ENCODE measurements at places on chromosomes 1 and 21. TPM values are rescaled to one million over a fixed set of nuclear protein-coding genes. Genes with fewer than 3 reads are reported as not detected.

S100A7A gene
- total RNA-seq = not detected

LAMC2 gene
- 5.0 TPM for total RNA-seq

OR2L2 gene
- 0.81 TPM for total RNA-seq

NBPF26 gene
- total RNA-seq = 6.1 TPM

TBX19 gene
- total RNA-seq = 3.2 TPM

SLFNL1 gene
- 0.28 TPM for total RNA-seq

SYPL2 gene
- total RNA-seq = 6.9 TPM

ODF2L gene
- total RNA-seq = 31.5 TPM

HENMT1 gene
- total RNA-seq = 2.2 TPM

MARK1 gene
- 9.3 TPM for total RNA-seq
